ENCODE measurements at places on chromosomes 3 and 15.

DNA sequence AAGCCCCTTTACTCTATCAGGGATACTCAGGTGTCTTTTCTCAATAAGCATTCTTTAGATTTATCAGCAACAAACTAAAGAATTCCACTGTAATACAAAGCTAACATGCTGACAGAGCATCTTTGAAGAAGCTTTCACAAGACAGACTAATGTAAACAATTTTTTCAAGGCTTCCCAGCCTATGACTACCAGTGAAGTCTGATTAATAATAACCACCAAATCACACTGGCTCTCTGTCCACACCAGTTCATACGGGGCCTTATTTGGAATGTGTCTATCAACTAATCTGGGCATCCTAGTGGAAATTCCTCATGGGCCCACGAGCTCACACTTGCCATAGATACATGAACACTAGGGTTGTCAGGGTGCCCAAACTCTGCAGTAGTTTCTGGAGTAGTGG is 84.5 kb downstream of the EFL1 start:
- DNase-seq, result no peak

DNA sequence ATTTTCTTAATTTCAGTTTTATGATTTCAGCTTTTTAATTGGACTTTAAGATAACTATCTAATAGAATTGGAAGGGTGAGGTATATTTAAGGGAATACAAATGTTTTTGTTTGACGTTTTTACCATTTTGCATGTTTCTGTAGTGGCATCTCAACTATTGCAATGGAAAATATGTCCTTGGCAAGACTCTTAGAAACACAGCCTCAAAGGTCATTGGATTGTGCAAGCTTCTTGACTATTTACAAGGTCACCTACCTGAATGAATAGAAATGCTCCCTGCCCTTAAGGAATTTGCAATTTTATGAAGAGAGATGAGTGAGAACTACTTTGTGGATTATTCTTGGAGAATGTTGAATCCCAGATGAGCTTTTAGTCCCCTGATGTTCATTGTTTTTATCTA is 43.1 kb downstream of the ITPR1 start:
- no peak for DNase-seq

GRCh38 chr3:105927741-105928140 is 58.9 kb upstream of the CBLB start:
- no peak for DNase-seq

GRCh38 chr3:108381529-108382140 is 85.3 kb downstream of the HHLA2 start:
- no peak for DNase-seq

DNA sequence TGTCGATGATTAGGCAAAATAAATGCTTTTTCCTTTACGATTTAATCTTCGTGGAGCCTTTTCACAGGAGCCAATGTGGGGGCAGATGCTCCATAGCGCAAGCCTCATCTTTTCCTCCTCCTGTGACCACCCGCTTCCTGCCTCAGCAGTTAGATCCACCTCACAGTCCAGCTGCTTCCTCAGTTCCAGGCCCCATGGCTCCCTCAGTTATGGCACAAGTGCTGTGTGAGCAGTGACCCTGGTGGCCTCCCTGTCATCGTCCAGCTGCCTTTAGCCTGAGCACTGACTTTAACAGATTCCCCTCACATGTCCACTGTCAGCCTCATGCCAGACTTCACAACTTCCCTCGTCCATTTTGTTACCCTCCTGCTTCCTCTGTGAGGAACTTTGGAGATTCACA is 424.6 kb upstream of the GBE1 start:
- DNase-seq, result no peak

DNA sequence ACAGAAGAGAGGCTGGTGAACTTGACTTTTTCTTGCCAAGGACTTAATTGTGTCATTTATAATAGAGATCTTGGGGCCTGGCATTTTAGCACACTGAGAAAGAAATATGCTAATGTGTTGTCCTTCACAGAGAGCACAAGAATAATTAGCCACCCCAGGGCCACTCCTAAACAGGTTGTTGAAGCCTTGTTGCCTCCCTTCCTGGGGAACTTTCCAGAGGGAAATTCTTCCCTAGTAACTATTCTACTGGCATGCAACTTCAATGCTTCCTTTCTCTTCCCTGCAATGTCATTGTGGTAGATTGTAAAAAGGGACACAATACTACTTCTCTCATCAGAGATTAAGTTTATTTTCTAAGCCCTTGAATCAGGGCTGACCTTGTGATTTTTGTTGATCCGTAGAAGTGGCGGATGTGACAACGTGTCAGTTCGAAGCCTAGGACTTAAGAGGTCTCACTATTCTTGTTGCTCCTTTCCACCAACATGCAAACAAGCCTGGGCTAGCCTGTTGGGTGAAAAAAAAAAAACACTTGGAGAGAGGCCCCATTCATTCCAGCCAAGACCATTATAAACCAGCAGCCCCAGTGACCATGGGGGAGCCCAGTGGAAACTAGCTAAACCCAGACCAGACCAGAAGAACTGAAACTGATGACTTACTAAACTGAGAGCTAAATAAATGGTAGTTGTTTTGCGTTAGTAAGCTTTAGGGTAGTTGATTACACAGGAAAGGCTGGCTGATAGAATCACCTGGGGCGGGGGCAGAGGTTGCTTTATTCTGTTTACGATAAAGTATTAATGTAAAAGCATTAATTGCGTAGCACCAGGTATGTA is 287.2 kb downstream of the SHQ1 start:
- no peak for DNase-seq

- DNase-seq, result no peak
Measured at GRCh38 chr3:89059211-89059925, 48.1 kb upstream of the EPHA3 start.

DNA sequence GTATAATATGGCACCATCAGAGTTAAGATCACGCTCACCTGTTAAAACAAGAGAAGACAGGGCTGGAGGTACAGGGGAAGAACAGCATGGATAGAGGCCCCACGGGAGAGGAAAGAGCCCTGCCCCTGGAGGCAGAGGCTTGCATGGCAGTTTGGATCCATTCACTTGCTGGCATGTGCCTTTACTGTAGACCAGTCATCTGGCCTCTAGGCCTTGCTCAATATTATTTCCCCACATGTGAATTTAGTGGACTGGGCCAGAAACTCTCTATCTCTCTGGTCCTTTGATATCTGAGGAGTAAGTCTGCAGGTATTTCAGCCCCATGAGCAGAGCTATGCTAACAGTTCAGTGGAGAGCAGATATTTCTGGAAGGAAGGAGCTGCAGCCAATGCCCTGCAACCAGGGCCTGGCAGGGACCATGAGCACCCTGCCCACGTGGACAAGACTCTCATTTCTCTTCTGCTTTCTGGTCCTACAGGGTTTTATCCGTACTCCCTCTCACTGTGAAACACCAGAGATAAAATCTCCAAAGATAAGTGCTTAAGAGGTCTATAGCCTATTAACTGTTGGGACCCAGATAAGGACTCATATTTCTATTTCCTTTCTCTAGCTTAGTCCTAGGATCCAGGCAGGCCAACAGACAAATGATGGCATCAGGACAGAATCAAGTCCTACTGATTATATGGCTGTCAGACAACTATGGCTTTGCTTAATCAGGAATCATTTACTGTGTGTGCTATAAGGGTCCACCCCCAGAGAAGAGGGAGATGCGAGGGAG is 65.0 kb downstream of the CLDN11 start:
- no peak for DNase-seq

- DNase-seq, result no peak
Measured at GRCh38 chr3:73681198-73681597, 56.5 kb upstream of the PDZRN3 start.

Data from stimulated activated CD8-positive, alpha-beta memory T cell treated with anti-CD3 and anti-CD28 coated beads, Interleukin-15, amount 100 ng/mL, for 48 hours (primary cell).